ENCODE measurements at places on chromosomes 6 and 20. TPM values are rescaled to one million over a fixed set of nuclear protein-coding genes. Genes with fewer than 3 reads are reported as not detected.

RIPPLY2 gene
- total RNA-seq, result not detected

SAPCD1 gene
- total RNA-seq, result 15.7 TPM

PANK2 gene
- total RNA-seq, result 60.6 TPM

OR2H1 gene
- total RNA-seq, result not detected

ANKRD60 gene
- total RNA-seq, result not detected

SLC44A4 gene
- total RNA-seq, result 0.23 TPM

MICB gene
- total RNA-seq, result 22.3 TPM

TXLNB gene
- total RNA-seq, result 0.19 TPM

DHX16 gene
- 43.0 TPM for total RNA-seq

PACRG gene
- not detected for total RNA-seq

SRSF12 gene
- 0.23 TPM for total RNA-seq

C6orf58 gene
- not detected for total RNA-seq

EFCAB8 gene
- total RNA-seq, result 1.7 TPM

TNFAIP3 gene
- total RNA-seq, result 350 TPM

IFT52 gene
- total RNA-seq, result 23.5 TPM

MEI4 gene
- not detected for total RNA-seq

TRIM10 gene
- total RNA-seq, result 0.39 TPM

RSPH9 gene
- total RNA-seq, result 0.12 TPM

MYO6 gene
- total RNA-seq, result 6.6 TPM

LCA5 gene
- total RNA-seq, result 0.58 TPM

STMND1 gene
- total RNA-seq, result not detected

TRAPPC3L gene
- total RNA-seq, result not detected

MMP24 gene
- total RNA-seq, result not detected

TPBG gene
- total RNA-seq, result 0.07 TPM

TCP11 gene
- total RNA-seq, result not detected

THBS2 gene
- not detected for total RNA-seq

HRH3 gene
- total RNA-seq, result not detected

SLC22A3 gene
- not detected for total RNA-seq

SCUBE3 gene
- total RNA-seq, result 0.16 TPM

FNDC11 gene
- total RNA-seq, result 0.67 TPM

ENPP5 gene
- total RNA-seq, result 0.43 TPM

PKIB gene
- total RNA-seq, result 2.0 TPM

PRRT1 gene
- 1.2 TPM for total RNA-seq

ZNF184 gene
- total RNA-seq, result 13.1 TPM

RSPH4A gene
- 0.17 TPM for total RNA-seq
